ENCODE measurements at places on chromosomes 4 and X.

GRCh38 chr4:157300701-157301100 lies 80.2 kb downstream of the GRIA2 start:
- DNase-seq, result no peak

DNA sequence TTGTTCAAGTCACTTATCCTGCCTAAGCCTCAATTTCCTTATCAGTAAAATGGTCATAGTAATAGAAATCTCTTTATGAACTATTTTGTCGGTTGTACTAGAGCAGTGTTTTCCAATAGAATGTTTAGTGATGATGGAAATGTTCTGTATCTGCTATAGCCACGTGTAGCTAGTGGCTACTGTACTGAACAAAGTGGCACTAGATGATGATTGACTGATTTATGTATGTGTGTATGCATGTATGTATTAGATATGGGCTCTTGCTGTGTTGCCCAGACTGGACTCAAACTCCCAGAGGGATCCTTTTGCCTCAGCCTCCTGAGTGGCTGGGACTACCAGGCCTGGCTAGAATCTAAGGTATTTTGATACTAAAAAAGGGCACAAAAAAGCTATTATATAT lies 24.7 kb upstream of the SLC9B1 start:
- DNase-seq, result no peak

- DNase-seq, result no peak
Observed at GRCh38 chr4:99071159-99071558, 17.4 kb downstream of the ADH5 start.

DNA sequence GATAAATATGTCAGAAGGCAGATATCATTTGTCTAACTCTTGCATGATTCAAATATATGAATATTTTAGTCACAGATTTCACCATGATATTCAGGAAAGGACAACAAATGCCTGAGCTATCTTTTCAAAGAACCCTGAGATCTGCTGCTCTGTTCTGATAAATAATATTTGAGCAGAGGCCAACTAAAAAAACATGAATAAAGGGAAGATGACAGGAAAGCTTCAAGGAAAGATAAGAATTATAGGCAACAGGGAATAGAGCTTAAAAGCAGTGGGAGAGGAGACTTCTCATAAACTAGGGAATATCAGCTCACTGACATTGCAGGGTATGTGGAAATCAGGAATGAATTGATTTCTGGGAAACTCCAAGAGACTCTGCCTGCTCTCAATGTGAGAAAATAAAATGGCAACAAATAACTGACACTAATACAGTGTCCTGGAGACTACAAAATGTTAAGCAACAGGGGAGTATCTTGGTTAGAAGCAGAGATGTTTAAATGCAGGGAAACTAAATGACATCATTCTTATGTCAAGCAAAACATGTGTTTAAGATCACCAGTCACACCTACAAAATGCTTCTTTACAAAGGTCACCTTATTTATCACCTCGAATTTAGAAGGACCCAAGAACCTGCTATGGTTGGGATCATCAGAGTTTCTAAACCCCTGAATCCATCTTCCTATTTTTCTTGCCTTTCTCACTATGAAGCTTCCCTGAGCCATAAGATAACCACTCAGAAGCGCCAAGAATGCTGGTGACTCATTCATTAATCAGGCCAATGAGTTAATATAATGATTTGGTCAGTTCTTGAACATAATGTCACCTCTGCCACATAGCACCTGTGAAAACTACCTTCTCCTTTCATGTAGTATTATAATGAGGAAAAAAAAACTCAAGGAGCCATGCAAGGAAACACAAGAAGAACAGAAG lies 78.1 kb downstream of the NDST3 start:
- no peak for DNase-seq

DNA sequence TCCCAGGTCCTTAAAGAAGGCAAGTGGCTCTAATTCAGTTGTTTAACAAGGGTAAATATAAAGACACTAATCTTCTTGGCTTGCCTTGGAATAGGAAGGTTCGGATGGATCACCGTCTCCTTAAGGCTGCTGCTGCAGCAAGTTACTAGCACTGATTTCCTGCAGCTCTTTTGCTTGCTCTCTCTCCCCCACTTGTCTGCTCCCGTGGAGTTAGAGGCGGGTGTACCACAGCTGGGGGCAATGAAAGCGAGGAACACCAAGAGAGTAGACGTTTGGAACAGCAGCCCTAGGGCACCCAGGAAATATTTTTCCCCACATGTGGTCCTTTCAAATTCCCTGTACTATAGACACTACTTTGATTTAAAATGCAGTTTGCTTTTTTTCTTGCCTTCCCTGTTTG lies 202.2 kb downstream of the SH2D1A start:
- DNase-seq, result no peak

- DNase-seq, result no peak
Observed at GRCh38 chrX:39551762-39552161, 546.0 kb downstream of the BCOR start.
